ENCODE measurements at places on chromosomes 7 and 10.

GRCh38 chr7:157574120-157574825 is 237.5 kb downstream of the DNAJB6 start:
- no peak for DNase-seq

DNA sequence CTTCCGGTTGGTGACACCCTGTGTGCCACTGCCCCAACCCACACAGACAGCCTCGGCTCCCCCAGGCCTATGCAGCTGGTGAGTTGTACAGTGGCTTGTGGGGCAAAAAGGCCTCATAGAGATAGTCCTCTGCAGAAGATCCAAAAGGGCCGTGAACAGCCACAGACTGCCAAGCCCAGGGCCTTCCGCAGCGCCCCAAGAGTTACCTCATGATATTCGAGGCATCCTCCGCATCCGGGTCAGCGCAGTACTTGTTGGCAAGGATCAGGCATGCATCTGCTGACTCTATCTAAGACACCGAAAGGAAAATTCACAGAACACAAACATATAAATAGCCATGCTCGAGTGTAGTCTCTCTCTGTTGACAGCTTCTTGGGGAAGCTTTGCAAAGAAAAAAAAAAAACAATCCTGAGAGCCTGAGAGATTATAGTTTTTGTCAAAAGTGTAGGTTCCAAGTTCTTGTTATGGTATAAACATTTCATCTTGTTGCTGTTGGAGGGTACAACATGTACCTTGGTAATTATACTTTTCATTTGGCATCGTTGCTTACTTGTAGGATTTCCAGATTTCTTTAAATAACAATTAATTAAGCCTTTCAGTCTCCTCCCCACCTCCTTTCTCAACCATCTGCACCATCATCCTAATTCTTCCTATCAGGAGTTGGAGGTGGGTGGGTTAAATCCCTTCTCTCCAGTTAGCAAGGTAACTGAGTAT is 553.0 kb downstream of the KCNMA1 start:
- no peak for DNase-seq

- DNase-seq = no peak
These were observed 19.1 kb downstream of the FAM3C start for GRCh38 chr7:121376979-121377378.

DNA sequence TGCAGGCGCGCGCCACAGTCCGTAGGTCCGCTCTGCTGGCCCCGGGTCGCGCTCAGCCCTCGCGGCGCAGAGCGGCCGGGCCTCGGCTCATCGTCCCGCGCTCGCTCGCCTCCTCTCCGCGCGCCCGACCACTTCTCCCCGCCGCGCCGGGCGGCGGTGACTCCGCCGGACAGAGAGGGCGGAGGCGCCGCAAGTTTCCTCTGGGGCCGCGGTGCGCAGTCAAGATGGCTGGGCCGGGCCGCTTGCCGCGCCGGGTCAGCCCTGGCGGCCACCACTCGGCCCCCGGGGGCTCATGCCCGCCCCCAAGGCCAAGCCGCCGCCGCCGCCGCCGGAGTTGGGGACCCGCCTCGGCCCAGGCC is 441 bp downstream of the FZD8 start:
- peak; percentile 23 for DNase-seq

GRCh38 chr7:83001362-83002040 is 161.2 kb downstream of the PCLO start:
- DNase-seq = no peak

- DNase-seq = no peak
These were observed 765.3 kb downstream of the REEP3 start for GRCh38 chr10:64286533-64286932.
